ENCODE measurements at places on chromosomes 7 and 10. TPM values are rescaled to one million over a fixed set of nuclear protein-coding genes. Genes with fewer than 3 reads are reported as not detected.

The FZD8 gene
- total RNA-seq: 19.7 TPM

The TUBB8 gene
- total RNA-seq: not detected

The SPDYE6 gene
- total RNA-seq: not detected

The DOCK1 gene
- total RNA-seq: 77.5 TPM

The CALML3 gene
- total RNA-seq: not detected

The ADK gene
- total RNA-seq: 29.6 TPM

The ATRNL1 gene
- 1.4 TPM for total RNA-seq

The SSC4D gene
- 0.77 TPM for total RNA-seq

The NPTX2 gene
- 5.4 TPM for total RNA-seq

The BICC1 gene
- total RNA-seq: 92.6 TPM

The PAPOLB gene
- total RNA-seq: 0.19 TPM

The NPC1L1 gene
- under 0.01 TPM for total RNA-seq

The LGI1 gene
- total RNA-seq: not detected

The PILRA gene
- total RNA-seq: under 0.01 TPM

The CALHM1 gene
- total RNA-seq: not detected

The COBL gene
- total RNA-seq: not detected

The SPDYE16 gene
- not detected for total RNA-seq

The NCF1 gene
- total RNA-seq: not detected

The OPN4 gene
- total RNA-seq: not detected

The EMX2 gene
- under 0.01 TPM for total RNA-seq

The SMARCD3 gene
- total RNA-seq: 30.3 TPM

The SPDYE2B gene
- not detected for total RNA-seq

The SEMA3E gene
- 0.38 TPM for total RNA-seq

The SPDYE9 gene
- total RNA-seq: not detected

The CPA4 gene
- total RNA-seq: 24.3 TPM

The PTPRE gene
- total RNA-seq: 1.7 TPM

The SLC13A1 gene
- not detected for total RNA-seq

The DNAJC12 gene
- 9.6 TPM for total RNA-seq

The SPDYE1 gene
- total RNA-seq: not detected

The HMX3 gene
- not detected for total RNA-seq

The PSMG3 gene
- 15.8 TPM for total RNA-seq

The TRPV5 gene
- total RNA-seq: not detected

The LIPN gene
- total RNA-seq: not detected

The CNPY1 gene
- total RNA-seq: not detected

The ARMC3 gene
- total RNA-seq: not detected

The PAX4 gene
- not detected for total RNA-seq

The CCL24 gene
- not detected for total RNA-seq

The AKR1C2 gene
- 73.6 TPM for total RNA-seq

The LRIT1 gene
- total RNA-seq: not detected

The SH2D4B gene
- total RNA-seq: under 0.01 TPM

The EGR2 gene
- 0.58 TPM for total RNA-seq

The ANKRD30A gene
- not detected for total RNA-seq

The TSPAN12 gene
- total RNA-seq: 5.9 TPM

The FRMD4A gene
- total RNA-seq: 92.6 TPM

The GIMAP2 gene
- total RNA-seq: 2.5 TPM

The FOXI2 gene
- not detected for total RNA-seq

The ZNF736 gene
- total RNA-seq: 13.0 TPM

The CLCN1 gene
- total RNA-seq: not detected

The NEUROD6 gene
- total RNA-seq: not detected

The FXYD4 gene
- total RNA-seq: not detected

The TWIST1 gene
- 39.5 TPM for total RNA-seq

The LAMB1 gene
- total RNA-seq: 348 TPM

The RARRES2 gene
- 1.3 TPM for total RNA-seq
